ENCODE measurements at places on chromosomes 4 and X.

GRCh38 chr4:124025000-124025399, 628.4 kb downstream of the SPRY1 start:
- DNase-seq, result no peak

- DNase-seq, result no peak
These were observed 14.9 kb downstream of the RNF212 start for GRCh38 chr4:1098311-1098925.

DNA sequence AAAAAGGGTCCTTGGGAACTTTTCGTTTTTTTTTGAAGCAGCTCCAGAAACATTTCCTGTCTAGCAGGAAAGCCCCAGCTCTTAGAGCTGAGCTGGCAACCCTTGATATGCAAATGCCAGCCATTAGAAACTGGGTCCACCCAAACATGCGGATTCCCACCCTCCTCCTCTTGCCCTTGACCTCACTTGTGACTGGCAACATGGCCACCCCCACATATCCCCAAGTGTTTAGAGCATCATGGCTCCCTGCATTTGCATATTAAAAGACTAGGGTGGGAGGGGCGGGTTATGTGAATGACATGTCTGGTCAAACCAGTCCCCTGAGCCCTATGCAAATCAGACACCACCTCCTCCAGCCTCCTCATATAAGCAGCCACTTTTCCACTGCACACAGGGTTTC, 671.1 kb downstream of the FAT4 start:
- no peak for DNase-seq

GRCh38 chr4:152460488-152460887, 75.4 kb downstream of the FBXW7 start:
- no peak for DNase-seq

GRCh38 chr4:165541851-165542459, 163.1 kb downstream of the CPE start:
- DNase-seq, result no peak

GRCh38 chrX:13661735-13662288, 8.9 kb downstream of the TCEANC start:
- DNase-seq, result no peak

DNA sequence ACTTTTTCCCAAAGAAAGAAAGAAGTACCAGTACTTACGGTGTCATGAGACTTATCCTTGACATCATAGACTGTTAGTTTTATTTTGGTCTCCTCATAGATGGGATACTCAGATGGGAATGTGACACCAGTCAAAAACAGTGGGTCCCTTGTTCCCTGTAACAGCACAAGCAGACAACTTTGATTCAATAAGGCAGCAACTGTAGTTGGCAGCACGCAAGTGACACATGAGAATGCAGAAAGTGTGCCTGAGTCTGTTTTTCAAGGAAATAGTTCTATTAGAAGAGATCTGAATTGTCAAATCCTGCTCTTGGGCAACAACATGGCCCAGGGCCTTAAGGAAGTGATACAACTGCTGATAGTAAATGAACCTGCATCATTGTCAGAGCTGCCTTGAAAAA, 443.2 kb downstream of the INPP4B start:
- no peak for DNase-seq

GRCh38 chr4:3074846-3075651, 568 bp downstream of the HTT start:
- no peak for DNase-seq

DNA sequence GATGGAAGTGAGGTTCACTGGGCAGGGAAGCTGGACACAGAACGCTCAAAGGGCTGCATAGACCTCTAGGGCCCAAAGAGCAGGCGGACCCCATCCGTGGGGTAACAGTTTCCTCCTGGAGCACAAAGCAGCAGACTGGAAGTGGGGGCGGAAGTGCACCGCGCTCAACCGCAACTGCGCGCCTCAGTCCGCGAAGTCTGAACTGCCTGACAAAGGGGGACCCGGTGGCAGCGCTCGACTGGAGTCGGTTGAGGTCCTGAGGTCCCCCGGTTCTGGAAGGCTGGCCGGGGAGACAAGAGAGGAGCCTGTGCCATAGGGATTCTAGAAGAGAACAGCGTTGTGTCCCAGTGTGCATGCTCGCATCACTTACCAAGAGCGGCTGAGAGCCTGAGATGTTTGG, 58.5 kb downstream of the ALPK1 start:
- DNase-seq, result no peak

DNA sequence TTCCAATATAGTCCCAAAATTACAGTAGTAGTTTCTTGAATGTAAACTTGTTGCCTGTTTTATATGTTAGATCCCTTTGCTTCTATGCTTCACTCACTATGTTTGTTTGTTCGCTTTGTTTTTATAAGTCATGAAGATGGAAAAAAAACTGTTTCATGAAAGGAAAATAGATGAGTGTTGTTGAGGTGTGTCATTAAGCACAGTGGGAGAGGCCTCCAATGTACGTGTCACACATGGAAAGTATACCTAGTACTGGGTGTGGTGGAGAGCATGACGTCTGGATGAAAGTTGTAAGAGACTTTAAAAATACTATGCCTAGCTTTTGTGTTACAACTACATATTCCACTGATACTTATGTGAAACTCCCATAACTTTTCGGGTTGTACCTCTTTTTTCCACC, 28.4 kb downstream of the PLS3 start:
- DNase-seq, result no peak

GRCh38 chr4:140695483-140695882, 60.7 kb downstream of the TBC1D9 start:
- no peak for DNase-seq

DNA sequence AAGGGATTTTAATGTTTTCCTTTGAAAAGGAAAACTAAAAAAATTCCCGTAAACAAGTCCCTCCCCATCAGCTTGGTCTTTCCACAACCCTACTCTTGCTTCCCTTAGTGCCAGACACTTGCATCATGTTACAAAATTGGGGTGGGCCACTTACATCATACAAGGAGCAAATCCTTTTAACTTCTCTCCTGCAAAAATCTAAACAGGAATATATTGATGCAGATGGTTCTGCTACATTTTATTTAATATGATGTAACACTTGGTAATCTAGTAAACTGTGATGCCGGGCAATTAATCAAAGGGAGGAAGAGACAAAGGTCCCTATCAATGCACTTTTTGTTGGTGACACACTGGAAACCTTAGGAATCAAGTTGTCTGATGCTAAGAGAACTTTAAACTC, 125.3 kb downstream of the UBE2K start:
- no peak for DNase-seq

DNA sequence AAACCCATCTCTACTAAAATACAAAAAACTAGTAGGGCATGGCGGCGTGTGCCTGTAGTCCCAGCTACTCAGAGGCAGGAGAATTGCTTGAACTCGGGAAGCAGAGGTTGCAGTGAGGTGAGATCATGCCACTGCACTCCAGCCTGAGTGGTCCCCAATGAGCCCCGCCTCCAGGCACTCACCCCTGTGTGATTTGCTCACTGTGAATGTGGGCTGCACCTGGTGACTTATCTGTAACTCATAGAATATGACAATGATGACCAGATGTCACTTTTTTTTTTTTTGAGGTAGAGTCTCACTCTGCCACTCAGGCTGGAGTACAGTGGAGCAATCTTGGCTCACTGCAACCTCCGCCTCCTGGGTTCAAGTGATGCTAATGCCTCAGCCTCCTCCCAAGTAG, 49.0 kb upstream of the HOPX start:
- DNase-seq, result no peak

DNA sequence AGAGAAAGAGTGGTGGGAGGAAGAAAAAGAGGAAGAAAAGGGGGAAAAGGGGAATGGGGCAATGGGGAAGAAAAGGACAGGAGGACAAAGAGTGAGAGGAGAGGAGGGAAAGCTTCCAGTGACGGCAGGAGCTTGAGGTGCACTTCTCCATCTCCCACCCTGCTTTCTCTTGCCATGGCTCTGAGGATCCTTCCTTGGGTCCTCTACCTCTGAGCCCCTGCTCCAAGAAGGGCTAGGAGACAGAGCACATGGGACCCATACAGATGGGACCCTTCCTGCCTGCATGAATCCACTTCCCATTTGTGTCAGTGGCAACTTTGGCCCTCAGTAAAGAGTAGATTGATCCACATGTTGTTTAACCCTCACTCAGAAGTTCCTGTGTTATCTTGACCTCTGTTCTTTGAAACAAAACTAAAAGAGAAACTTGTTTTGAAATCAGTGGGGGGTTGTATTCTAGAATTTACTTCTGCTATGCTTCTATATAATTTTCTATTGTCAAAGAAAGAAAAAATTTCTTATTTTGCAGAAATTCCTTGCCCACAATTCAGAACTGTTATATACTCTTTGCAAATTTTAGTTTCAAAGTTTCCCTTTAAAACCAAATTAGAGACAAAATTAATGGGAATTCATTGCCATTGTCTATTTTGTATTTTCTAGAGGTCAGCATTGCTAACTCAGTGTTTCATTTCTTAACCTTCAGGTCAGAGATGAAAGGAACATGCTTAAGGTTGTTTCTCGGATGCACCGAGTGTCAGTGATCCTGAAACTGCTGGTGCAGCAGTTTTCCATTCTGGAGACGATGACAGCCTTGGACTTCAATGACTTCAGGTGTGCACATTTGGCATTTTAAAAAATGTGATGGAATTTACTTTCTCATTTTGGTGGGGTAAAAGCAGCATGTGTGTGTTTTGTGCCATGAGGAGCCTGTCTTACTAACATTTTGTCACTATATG, 5.0 kb downstream of the TDO2 start:
- no peak for DNase-seq

GRCh38 chr4:153780221-153780620, 8.7 kb downstream of the SFRP2 start:
- DNase-seq, result no peak

All from thoracic aorta (tissue), 2 donors.